Non-pigmented ciliary epithelial cell (primary cell): ENCODE measurements at places on chromosomes 12 and 14.

DNA sequence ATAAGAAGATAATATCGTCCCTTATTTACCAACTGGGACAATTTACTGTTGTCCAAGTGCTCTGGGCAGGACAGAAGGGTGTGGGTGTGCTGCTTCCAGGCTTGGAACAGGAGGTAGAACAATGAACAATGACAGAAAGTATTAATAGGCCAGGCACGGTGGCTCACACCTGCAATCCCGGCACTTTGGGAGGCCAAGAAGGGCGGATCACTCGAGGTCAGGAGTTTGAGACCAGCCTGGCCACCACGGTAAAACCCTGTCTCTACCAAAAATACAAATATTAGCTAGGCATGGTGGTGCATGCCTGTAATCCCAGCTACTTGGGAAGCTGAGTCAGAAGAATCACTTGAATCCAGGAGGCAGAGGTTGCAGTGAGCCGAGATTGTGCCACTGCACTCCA lies 2.5 kb downstream of the IFI27 start:
- DNase-seq = no peak

DNA sequence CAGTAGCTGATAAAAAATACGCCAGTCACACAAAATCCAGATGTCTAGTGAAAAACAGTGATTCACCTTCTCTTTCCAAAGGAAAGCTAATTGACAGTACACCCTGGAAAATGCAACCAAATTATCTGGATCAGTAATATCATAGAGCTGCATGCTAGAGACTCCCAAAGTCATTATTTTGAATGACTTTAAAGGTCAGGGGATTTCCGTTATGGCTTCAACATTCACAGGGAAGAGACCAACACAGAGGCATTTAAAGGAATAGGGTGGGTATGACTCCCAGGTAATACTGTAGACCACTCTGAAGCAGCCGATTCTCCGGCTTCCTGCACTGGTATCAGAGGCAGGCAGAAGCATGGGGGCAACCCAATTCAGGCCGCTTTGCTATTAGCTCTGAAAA lies 190.4 kb downstream of the STXBP6 start:
- DNase-seq = no peak

DNA sequence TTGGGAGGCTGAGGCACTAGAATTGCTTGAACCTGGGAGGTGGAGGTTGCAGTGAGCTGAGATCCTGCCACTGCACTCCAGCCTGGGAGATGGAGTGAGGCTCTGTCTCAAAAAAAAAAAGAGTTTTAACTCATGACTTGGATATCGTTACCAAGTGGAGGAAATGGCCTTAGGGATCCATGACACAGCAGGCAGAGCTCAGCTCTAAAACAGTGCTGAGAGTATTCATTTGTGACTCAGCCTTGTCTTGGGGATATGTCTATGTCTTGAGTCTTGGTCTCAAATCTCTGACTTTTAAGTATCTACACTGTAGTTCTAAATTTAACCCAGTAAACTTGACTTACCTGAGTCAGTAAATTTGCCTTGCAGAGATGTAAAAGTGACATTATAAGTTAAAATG lies 8.8 kb upstream of the PEX5 start:
- no peak for DNase-seq

DNA sequence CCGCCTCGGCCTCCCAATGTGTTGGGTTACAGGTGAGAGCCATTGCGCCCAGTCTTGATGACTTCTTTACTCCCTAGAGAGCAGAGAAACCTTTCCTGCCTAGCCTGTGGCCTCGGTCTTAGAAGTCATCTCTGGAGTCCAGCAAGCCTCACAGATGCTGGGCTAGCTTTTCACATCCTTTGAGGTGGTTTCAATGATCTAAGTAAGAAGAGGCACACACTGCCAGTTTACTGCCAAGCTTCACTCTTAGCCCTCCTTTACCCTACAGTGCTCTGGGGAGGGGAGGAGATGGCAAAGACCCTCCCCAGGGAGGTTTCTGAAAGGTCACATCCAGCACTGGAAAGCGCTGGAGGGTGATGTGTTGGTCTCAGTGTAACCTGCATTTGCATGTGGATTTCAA lies 304.8 kb downstream of the PCNX1 start:
- DNase-seq = no peak

DNA sequence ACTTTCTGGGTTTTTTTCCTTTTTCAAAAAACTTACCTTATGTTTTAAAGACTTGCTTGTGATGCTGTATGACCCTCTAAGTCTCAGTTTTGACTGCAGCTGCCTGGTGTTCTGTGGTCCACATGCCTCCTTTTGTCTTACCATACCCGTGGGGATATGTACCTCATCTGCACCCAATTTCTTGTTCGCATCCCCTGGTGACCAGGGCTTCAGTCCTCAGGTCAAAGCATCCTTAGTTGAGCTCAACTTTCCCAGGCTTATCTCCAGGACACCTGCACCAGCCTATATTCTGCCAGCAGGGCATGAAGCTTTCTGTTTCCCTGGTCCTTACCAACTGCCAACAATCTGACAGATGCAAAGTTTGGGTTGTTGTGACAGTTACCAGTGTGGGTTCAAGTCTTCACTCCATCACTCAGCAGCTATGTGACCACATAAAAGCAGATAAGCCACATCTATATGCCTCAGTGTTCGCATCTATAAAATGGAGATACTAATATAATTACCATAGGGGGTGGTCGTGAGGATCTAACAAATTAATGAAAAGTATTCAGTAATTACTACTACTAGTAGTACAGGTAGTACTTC lies 94.0 kb downstream of the NTF3 start:
- no peak for DNase-seq

DNA sequence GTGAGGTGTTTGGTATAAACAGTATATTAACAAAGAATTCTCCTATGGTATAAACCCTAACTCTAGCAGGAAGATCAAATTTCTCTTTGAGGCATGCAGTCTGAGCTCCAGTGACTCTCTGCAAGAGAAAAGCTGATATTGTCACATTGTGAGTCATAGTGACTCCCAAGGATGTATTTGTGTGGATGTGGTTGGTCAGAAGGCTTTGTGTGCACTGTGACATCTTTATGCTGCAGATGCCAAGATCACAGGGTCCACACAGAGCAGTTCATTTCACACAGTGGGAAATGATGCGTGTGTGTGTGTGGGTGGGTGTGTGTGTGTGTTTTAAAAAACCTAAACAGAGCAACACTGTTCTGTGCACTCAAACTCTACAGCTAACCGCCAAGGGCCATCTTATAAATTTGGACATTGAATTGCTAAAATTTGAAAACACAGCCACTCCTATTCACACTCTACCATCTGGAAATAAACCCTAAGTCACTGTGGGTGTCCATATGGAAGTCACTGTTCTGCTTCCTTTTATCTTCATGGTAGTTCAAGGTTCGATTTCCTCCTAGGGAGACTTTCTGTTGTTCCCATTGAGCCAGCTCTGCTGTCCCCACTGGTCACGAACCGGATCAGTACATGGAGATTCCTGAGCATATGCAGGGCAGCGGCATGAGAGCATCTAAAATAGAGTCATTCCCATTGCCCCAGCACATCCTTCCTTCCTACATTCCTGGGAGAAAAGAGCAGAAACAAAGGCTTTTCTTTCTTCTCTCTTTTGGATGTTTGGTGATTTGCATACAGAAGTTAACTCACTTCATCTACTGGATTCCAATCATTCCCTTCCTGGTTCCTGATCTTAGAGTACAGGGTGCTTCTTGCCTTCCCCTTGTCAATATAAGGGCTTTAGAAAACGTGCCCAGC lies 727.6 kb downstream of the DIO2 start:
- DNase-seq = peak; percentile 77

DNA sequence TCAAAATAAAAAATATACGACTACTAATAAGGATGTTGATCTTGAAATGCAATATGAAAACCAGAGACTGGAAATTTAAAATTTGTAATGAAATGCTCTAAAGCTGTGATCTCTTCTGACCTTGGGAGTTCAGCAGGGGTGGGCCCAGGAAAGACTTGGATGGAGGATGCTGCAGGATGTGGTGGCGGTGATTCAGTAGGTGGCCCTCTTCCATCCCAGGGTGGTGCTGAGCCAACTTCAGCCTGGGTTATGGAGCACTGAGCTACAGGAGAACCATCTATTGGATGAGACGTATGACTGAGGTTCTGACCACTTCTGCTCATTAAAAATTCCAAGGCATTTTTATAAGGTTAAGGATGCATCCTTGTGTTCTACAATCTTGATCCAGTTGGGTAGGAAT lies 6.9 kb upstream of the PDE3A start:
- no peak for DNase-seq

DNA sequence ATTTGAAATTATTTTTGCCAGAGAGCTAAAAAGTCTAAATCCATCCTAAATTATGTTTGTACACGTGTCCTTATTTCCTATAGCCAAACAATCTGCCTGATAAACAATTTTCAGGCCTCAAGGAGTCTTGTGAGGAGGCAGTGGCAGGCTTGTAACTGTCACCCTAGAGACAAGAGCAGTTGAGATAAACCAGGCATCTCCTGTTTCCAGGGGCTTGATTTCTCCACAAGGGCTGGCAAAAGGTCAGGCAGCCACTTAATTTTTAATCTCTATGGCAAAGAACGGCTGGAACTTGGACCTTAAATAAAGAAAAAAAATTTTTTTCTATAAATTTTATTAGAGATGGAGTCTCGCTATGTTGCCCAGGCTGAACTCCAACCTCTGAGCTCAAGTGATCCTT lies 15.5 kb downstream of the PKP2 start:
- no peak for DNase-seq

DNA sequence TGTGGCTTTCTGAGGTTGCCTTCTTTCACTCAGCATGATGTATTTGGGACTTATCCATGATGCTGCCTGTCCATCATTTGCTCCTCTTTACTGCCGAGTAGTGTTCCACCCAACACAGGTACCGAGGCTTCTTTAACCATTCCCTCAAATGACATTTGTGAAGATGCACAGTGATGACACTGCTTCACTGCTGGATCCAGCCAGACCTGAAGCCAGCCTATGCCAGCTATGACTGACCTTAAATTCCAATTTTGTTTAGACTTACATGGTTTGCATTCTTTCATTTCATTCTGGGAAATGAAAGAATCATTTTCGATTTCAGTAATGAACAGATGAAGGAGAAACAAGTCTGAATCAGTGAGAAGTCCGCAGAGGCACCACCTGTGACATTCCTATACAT lies 271.0 kb downstream of the AACS start:
- no peak for DNase-seq

- no peak for DNase-seq
Observed at GRCh38 chr12:73678335-73678734, 859.3 kb upstream of the ATXN7L3B start.

GRCh38 chr12:18165422-18165871 lies 75.5 kb upstream of the RERGL start:
- DNase-seq = peak; percentile 36

- no peak for DNase-seq
Observed at GRCh38 chr14:51534610-51535011, 117.1 kb upstream of the FRMD6 start.

- no peak for DNase-seq
Observed at GRCh38 chr12:71455028-71455737, 15.6 kb downstream of the LGR5 start.

- no peak for DNase-seq
Observed at GRCh38 chr14:63952933-63953437, 100.2 kb downstream of the SYNE2 start.

DNA sequence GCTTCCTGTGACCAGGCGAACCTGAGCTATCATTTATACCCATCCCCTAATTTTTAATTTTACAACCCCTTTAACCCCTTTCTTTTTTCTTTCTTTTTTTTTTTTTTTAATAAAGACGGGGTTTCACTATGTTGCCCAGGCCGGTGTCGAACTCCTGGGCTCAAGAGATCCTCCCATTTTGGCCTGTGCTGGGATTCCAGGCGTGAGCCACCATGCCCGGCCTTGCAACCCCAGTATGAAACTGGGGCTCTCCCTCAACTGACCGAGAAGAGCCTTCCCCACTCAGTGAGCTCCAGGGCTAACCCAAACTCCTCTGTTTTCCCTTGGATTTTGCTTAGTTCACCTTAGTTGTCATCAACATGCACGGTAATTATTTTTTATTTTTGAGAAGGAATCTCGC lies 992 bp downstream of the CPSF2 start:
- no peak for DNase-seq

GRCh38 chr12:45598761-45599160 lies 130.7 kb upstream of the ARID2 start:
- no peak for DNase-seq

GRCh38 chr12:119624966-119625365 lies 31.4 kb downstream of the TMEM233 start:
- no peak for DNase-seq

- DNase-seq = no peak
Observed at GRCh38 chr14:79693935-79694334, 517.4 kb downstream of the DIO2 start.

- no peak for DNase-seq
Observed at GRCh38 chr14:65351493-65352194, 60.9 kb upstream of the FUT8 start.

- DNase-seq = no peak
Observed at GRCh38 chr12:95088379-95088778, 15.0 kb upstream of the NR2C1 start.

GRCh38 chr12:64385019-64385418 lies 5.5 kb downstream of the C12orf56 start:
- DNase-seq = no peak

GRCh38 chr12:18953505-18953904 lies 176.0 kb upstream of the PLEKHA5 start:
- no peak for DNase-seq

DNA sequence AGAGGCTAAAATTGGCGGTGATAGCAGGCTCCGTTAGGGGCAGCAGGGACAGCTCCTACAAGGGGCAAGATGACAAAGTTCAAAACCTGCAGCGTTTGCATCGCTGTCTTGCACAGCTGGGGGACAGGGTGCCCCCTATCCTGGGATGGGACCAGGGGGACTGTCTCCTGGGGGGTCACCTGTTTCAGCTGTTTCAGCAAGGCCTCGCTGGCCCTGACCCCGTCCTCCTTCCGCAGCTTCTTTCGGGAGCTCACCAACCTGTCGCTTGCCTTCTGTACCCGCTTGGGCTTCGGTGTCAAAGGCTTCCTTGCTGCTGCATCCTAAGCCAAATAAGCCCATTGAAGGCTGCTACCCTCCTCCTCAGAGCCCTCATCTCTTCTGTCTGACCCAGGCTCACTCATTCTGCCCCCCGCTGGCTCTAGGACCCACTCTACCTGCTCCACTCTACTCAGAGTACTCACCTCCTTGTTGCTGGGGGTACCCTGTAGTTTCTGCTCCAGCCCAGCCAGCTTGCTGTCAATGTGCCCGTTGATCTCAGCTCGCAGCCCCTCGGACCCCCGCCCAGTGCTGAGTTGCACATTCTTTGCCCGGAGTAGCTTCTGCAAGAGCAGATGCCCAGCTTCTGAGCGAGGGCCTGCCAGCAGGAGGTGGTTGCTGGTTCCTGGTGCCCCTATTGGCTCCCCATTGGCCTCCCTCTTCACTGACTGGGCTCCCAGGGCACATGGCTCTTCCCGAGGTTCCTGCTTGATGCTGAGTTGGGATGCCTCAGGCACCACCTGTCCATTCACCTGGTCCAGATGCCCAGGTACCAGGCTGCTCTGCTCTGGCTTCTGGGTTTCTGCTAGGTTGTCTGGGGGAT lies 12.4 kb upstream of the PRKAG1 start:
- no peak for DNase-seq

- DNase-seq = no peak
Observed at GRCh38 chr12:64595863-64596793, 14.2 kb upstream of the RASSF3 start.

- peak; percentile 28 for DNase-seq
Observed at GRCh38 chr12:121499929-121500793, 80.7 kb downstream of the KDM2B start.

- DNase-seq = no peak
Observed at GRCh38 chr14:94423453-94424056, 29.0 kb downstream of the SERPINA11 start.

GRCh38 chr12:103978384-103978982 lies 12.8 kb downstream of the TDG start:
- DNase-seq = no peak
